Pulmonary artery endothelial cell (primary cell): ENCODE measurements at places on chromosomes 5 and 9. TPM values are rescaled to one million over a fixed set of nuclear protein-coding genes. Genes with fewer than 3 reads are reported as not detected.

Gene SLC44A1
- 74.9 and 79.0 TPM in 2 replicates for total RNA-seq

Gene AIF1L
- 64.6 and 72.3 TPM in 2 replicates for total RNA-seq

Gene MEGF9
- total RNA-seq = 16.5 and 27.4 TPM in 2 replicates

- no peak for DNase-seq
Measured at GRCh38 chr9:20981486-20981885, 50.0 kb downstream of the HACD4 start.

DNA sequence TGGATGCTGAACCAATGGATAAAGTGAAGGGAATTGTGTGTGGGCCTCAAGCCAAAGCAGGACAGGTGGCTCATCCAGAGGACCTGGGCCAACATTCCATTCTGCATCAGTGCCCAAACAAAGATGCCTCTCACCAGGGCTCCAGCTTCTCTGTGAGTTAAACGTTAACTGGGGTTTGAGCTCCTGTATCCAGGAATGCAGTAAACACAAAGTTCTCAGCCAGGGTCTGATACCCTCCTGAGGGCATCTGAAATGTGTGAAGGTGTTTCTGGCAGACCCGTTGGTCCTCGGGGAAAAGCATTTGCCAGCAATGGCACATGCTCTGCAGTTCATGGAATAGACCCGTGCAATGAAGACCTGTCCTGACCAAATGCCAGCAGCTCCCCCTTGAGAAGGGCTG lies 33.9 kb upstream of the AOPEP start:
- DNase-seq = no peak

DNA sequence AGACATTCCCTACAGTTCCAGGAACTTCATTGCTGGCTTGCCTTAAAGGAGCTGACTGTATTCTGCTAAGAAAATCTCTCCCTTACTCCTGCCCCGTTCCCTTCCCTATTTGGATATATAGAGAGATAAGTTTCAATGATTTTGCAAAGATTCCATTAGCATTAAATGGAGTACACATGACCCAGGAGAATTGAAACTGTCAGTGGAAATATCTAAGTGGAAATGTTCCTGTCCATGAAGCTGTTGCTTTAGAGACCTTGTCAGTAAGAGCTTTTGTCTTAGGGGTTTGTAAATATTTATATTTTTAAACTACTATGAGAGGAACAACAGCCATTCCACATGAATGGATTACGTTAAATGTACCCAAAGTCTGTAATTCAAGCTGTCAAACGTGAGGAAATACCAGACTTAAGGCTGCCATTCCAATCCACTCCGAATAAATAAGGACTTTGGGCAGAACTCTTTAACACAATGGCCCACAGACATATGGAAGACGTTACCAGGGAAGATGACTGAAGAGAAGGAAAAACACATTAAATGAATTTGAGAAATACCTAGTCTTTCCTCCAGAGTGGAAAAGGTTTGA lies 387.1 kb upstream of the PAPPA start:
- DNase-seq = no peak

GRCh38 chr9:117916291-117916690 lies 212.1 kb downstream of the TLR4 start:
- no peak for DNase-seq

DNA sequence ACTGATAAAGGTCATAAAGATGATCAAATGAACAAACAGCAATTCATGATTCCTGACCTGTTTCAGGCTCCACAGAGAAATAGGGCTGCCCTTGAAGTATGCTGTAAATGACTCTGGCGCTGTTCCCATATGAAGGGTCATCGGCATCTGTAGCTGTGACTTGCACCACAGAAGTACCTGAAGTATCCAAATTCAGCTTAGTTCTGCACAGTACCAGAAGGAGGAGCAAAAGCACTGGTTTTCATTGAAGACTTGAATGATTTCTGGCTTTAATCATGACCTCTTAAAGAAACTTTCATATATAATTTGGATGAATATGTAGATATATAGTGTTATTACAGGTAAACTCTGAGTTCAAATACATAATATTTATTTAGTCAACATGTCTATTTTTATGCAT lies 109.1 kb downstream of the CDH10 start:
- no peak for DNase-seq

DNA sequence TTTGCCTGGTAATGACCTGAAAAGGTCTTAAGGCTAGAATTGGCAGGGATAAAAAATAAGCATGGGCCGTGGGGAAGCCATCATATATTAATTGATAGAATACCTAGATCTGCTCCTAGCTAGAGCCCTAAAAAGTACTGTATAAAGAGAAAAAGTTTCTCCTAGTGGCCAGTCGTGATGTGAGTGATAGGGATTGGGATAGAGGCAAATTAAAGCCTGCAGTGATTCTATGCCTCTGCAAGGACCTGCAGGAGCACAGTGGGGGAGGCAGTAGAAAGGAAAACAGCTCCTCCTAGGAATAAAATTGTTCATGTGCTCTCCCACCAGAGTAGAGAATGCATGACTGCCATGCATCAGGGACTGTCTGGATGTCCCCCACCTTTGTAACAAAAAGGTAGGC lies 56.2 kb upstream of the FTMT start:
- DNase-seq = no peak

- DNase-seq = peak; percentile 40
Measured at GRCh38 chr5:71887680-71888079, 168.6 kb downstream of the CARTPT start.

GRCh38 chr9:37390759-37391158 lies 31.7 kb upstream of the GRHPR start:
- DNase-seq = no peak

- DNase-seq = no peak
Measured at GRCh38 chr5:95823218-95823737, 752 bp upstream of the GLRX start.

- peak; percentile 35 for DNase-seq
Measured at GRCh38 chr5:150801117-150801927, 22.8 kb downstream of the SMIM3 start.

- DNase-seq = peak; percentile 7
Measured at GRCh38 chr5:129094924-129095899, 663 bp downstream of the ISOC1 start.

DNA sequence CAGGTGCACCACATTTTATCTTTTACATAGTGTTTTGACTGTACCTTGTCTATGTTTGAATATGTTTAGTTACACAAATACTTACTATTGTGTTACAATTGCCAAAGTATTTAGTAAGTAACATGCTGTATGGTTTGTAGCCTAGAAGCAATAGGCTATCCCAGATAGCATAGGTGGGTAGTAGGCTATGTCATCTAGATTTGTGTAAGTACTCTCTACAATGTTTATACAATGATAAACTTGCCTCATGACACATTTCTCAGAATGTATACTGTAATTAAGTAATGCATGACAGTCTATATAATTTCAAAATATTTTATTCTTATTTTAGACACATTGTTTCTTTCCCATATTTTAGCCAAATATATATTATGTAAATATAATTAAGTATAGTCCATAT lies 836.8 kb upstream of the CDH9 start:
- no peak for DNase-seq

- DNase-seq = no peak
Measured at GRCh38 chr9:123112015-123112975, 78.8 kb downstream of the GPR21 start.
